ENCODE measurements at places on chromosomes 11 and 22.

DNA sequence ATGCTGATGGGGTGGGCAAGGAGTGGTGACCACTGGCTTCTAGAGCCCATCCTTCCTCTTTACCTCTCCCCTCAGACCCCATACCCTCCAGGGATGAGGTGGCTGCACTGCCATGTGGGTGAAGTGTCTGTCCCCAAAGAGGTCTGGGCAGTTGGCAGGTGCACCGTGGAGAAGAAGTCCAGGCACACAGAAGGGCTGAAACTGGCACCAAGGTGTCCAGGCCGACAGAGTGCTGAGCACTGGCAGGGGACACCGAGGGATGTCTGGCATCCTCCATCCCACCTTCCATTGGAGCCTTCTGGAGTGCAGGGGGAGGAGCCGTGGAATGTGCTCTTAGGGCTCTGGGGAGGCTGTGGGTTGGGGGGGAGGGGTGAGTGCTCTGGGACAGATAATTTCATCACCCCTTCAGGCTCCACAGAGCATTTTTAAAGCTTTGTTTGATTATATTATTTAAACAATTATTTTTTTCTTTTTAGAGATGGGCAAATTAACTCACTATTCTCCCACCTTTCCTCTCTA lies 37.9 kb downstream of the PKNOX2 start:
- no peak for DNase-seq

DNA sequence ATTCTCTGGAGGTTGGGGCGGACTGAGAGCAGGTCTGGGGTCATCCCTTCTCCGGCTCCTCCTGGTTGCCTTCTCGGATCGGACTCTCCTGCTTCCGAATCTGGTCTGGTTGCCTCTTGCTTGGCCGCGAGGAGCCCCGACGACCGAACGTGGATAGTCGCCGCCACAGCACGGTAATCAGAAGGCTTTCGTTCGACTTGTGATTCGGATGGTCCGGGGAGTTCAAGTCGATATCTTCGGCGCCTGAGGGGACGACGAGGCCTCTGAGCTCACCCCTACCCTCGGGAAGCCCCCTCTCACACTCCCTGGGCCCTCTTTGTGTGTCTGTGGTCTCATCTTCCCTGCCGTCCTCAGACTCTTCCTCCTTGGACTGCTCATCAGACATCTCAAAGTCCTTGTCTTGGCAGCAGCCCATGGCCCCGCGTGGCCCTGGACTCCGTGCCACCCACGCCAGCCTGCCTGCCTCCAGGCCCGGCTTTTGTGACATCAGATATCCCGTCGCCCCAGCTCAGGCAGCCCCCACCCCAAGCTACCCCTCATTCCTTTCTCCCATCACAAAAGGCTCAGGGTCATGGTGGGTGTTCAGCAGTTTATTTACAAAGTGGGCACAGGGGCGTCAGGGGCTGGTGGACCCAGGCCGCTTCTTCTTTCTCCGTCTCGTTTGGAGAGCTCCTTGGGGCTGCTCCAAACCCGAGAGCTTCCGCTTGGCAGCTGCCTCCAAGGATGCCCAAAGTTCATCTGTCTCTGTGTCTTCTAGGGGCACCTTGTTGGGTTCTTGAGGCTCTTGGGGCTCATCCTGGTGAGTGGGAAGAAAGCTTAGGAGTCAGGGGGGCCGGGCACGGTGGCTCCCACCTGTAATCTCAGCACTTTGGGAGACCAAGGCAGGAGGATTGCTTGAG lies at the start of gene TEX54:
TSS of gene TEX54 (minus strand) at position 506 of the 899 bp plus-strand sequence.
- DNase-seq, result no peak

- DNase-seq, result no peak
These were observed 2.7 kb downstream of the CPT1B start for GRCh38 chr22:50575426-50575941.

GRCh38 chr11:33660962-33661361 lies 39.7 kb downstream of the C11orf91 start:
- no peak for DNase-seq

GRCh38 chr11:14266622-14267021 lies 92.4 kb downstream of the RRAS2 start:
- DNase-seq, result no peak

DNA sequence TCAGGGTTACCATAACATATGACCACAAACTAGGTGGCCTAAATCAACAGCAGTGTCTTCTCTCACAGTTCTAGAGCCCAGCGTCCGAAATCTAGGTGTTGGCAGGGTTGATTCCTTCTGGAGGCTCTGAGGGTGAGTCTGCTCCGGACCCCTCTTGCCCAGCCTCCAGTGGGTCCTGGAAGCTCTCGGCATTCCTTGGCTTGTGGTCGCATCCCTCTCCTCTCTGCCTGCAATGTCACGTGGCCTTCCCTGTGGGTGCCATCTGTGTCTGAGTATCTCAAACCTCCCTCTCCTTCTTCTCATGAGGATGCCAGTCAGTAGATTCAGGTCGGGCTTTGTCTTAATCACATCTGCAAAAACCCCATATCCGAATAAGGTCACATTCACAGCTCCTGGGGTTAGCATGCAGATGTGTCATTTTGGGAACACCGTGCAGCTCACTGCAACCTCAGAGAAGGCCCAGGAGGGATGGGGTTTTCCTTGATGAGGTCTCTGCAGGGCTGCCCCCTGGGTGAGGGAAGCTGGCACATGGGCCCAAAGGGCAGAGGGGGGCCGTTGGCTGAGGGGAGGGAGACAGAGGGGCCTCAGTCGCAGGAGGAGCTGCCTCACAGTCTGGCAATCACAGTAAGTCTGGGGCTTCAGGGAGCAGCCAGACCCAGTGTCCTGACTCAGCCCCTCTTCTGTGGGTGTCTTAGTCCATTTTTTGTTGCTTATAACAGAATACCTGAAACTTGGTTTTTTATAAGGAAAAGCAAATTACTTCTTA lies 41.2 kb downstream of the PARVG start:
- DNase-seq, result no peak

DNA sequence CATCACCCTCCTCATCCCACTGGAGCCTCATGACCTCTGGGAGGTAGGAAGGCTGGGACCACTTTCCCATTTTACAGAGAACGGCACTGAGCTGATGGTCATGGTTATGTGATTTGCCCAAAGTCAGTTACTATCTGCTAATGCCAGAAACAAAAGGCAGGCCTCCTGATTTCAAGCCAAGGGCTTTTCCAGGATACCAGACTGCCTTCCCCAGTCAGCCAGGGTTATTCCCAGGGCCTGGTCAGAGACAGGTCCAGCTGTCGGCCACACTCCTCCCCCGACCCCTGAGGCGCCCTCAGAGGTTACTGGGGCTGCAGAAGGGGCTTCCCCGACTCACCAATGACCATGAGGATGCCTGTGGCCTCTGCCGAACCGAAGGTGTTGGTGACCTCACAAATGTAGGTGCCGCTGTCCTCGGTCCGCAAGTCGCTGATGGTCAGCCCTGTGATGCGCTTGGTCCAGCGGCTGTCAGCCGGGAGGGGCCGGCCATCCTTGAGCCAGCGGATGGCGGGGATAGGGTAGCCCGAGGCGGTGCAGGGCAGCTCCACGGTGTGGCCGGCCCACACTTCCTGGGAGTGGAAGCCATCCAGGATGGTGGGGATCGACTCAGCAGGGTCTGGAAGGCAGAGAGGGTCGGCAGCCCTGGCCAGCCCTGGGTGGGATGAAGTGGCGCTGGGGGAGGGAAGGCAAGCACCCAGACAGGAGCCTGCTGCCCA lies 197.0 kb downstream of the CEP164 start:
- no peak for DNase-seq

DNA sequence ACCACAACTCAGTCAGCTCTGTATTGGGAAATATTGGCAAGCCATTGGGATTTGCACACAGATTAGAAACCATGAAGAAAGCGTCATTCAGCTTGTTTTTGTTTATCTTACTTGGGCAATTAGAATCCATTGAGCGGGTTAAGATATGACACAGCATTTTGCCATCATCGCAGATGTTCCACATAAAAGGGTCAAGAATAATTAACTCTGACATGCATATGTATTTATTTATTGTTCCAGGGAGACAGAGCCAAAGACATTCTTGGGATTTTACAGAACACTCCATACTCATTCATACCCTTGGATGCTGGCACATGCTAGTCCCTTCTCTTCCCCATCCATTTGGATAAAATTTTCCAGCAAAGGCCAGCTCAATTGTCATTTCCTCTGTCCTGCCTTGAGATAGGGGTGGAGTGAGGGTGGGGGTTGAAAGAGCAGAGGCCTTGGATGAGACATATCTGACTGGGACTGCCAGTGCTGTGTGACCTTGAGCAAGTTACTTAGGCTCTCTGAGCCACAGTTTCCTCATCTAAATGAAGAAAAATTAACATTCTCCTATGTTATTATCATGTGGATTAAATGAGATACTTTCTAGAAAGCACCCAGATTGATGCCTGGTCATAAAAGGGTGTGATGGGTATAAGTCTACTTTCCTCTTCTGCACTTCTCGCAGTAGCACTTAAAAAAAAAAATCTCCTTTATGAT lies 179.7 kb downstream of the RRAS2 start:
- DNase-seq, result no peak

DNA sequence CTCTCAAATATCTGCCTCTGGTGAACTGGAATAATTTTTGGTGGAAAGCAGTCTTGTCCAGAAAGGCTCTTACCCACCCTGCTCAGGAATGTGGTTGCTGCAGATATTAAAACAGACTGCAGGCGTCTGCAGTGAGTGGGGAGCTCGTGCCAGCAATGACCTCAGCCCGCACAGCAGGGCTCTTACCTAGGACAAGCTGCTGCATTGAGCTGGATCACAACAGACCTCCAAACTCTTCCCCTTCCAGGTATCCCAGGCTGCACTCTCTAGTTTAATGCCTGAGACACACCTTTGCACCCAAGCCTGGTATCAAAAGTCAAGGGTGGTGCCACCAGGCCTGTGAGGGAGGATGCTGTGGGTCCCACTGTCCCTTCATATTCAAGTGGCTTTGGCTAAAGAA lies 69.7 kb upstream of the CDON start:
- DNase-seq, result no peak

GRCh38 chr11:15774388-15774939 lies 581.9 kb downstream of the SOX6 start:
- no peak for DNase-seq

- no peak for DNase-seq
These were observed 15.9 kb downstream of the PTDSS2 start for GRCh38 chr11:465896-466530.

GRCh38 chr11:6682591-6682935 lies 577 bp downstream of the MRPL17 start:
- no peak for DNase-seq

DNA sequence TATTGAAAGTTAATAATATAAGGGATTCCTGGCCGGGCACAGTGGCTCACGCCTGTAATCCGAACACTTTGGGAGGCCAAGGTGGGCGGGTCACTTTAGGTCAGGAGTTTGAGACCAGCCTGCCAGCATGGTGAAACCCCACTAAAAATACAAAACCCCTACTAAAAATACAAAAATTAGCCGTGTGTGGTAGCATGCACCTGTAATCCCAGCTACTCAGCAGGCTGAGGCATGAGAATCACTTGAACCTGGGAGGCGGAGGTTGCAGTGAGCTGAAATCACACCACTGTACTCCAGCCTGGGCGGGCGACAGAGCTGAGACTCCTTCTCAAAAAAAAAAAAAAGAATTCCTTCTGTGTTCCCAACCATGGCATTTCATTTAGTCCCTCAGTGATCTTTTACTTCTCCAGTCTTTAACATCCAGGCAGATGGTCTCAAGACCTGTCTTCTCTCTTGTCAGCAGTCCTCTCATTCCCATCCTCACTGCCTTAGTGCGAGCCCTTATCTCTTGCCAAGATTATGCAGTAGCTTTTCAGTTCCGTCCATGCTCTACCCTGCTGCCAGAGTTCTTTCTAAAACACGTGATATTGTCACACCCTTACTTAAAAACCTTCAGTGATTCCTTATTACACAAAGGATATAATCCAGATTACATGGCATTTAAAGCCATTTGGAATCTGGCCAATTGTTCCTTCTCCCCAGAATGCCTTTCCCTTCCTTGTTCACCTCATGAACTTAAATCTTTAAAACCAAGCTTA lies 17.9 kb downstream of the RTN3 start:
- no peak for DNase-seq

- no peak for DNase-seq
These were observed 607 bp upstream of the ZNF70 start for GRCh38 chr22:23751441-23751996.

- no peak for DNase-seq
These were observed 79.0 kb downstream of the LARGE2 start for GRCh38 chr11:46001448-46001914.

DNA sequence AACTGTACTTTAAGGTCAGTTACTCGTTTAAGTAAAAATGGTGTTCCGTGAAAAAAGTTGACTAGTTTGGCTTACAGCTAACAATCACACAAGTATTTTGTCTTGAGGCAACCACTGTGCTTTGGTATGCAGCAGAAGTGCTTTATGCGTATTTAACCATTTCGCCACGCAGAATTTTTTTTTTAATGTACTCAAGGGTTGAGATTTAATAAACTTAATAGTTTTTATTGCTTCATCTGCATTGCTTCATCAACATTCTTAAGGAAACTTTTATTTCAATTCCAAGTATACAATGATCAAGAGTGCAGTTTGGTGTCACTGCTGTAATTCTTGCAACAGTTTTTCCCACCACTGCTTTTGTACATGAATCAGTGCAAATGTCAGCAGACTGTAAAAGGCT lies 66.4 kb downstream of the ZNRF3 start:
- no peak for DNase-seq

GRCh38 chr11:7538031-7538430 lies 24.2 kb downstream of the PPFIBP2 start:
- no peak for DNase-seq

GRCh38 chr11:12989428-12990161 lies 19.5 kb upstream of the RASSF10 start:
- DNase-seq, result no peak
